AG04449 (cell line): ENCODE measurements at places on chromosomes 5 and 9.

DNA sequence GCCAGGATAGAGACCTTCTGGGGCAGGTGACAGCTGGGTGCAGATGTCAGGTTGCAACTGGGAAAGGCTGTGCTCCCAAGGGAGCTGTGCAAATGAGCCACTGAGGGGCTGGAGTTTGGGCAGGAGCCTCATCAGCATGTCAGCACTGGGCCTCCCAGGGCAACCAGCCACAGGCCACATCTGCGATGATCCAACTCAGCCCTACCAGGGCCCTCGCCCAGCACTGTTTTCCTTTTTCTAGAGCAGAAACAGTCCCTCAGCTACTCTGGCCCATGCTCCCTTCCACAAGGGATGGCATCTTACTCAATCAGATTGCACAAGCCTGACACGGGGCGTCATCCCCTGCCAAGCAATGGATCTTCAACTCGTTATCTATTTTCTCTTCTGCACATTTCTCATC is 24.8 kb downstream of the NIPAL4 start:
- no peak for DNase-seq

- DNase-seq: peak; percentile 66
These were observed 229.5 kb downstream of the CD180 start for GRCh38 chr5:66967102-66967501.

GRCh38 chr9:1051210-1051583 is 1.0 kb downstream of the DMRT2 start:
- DNase-seq: no peak

DNA sequence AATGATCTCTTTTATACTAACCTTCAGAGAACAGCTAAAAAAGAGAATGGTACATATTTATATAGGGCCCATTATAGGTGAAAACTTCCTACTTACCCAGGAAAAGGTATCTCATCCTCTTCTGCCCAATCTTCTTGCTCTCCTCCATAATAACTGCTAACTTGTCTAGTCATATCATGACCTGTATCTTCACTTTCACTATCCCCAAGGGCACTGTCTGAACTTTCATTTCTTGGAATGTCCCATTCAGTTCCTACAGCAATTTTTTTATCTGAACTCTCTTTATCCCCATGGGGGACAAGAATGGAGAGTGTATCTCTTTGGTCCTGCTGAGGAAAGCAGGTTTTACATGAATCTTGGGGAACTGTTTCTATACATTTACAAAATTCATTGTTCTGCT is 36.4 kb upstream of the RAPGEF6 start:
- no peak for DNase-seq

DNA sequence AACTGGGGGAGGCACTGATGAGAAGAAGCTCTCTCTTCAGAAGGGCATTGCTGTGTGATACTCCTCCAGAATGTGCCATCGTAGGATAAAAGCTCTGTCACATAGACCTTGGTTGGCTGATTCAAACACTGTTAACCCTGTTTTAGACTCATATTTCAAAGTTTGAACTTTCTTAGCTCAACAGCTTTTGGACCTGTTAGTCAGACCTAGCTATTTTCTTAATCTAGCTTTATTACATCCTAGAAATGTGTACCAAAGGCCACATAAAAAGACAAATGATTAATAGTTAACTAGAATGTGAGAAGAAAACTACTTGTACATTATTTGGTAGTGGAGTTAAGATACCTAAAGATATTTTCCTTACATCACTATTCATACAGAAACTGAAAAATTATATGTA is 4.3 kb downstream of the RHOBTB3 start:
- no peak for DNase-seq

- DNase-seq: no peak
These were observed 104.6 kb upstream of the BOD1 start for GRCh38 chr5:173720953-173721600.

- no peak for DNase-seq
These were observed 50.5 kb upstream of the PCAT7 start for GRCh38 chr9:94504358-94504757.

GRCh38 chr5:125536095-125536494 is 789.7 kb upstream of the ZNF608 start:
- no peak for DNase-seq

DNA sequence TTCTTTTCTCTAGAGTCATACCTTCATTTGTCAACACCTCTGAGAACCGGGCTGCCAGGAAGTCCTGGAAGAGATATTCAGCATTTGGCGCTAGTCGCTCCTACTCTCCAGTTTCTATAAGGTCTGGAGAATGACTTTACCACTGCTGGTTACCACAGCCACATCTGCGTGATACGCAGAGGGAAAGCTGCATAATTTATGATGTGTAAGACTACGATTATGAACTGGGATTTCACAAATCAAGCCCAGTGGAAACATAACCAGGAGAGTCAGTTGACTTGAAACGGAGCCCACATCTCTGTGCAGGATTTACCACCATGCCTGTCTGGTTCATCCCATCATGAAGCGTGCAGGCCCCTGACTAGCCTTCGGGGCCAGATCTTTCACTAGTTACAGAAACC is 72.6 kb downstream of the FGF1 start:
- no peak for DNase-seq

DNA sequence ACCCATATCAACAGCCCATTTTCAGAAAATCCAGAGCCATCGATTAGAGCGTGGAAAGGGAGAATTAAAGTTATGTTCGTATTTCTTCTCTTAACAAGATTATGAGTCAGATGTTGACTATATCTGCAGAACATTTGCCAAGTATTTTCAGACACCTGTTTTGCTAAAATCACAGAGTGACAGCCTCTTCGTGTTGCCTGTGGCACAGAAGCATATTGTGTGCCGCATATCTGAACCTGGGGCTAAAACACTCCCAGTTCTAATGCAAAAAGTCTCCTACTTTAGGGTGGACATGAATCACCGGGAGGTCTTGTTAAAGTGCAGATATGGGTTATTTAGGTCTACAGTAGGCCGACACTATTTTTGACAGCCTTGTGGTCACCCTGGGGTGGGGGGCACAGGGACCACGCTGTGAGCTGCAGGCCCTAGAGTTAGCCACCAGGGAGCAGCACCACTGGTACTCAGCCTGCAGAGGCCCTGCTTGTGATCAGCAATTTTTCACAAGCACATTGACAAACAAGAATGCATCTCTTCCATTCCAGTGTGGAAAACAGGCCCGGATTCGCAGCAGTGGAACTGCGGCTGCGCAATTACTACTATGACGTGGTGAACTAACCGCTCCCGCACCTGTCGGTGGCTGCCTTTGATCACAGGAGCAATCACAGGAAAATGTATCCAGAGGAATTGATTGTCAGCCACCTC is 93.5 kb downstream of the SYK start:
- no peak for DNase-seq

- no peak for DNase-seq
These were observed 9.0 kb downstream of the ANXA6 start for GRCh38 chr5:151148583-151148982.

DNA sequence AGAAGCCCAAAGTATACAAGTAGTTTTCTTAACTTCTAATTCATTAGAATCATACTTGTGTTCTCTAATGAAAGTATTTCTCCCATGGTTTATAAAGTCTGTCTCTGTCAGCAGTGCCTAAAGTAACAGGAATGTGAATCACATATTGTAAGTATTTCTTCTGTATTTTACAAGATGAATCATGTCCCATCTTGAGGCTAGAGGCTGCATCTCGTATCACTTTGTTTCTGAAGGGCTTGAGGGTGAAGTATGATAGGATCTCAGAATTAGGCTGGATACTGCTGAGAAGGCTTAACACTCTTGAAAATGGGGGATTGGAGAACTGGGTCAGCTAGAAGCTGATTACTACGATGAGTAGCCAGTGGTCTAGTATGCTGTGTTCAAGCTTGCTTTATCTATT is 242.2 kb upstream of the ACTBL2 start:
- peak; percentile 47 for DNase-seq

GRCh38 chr5:76590027-76590426 is 33.2 kb downstream of the F2RL2 start:
- no peak for DNase-seq

DNA sequence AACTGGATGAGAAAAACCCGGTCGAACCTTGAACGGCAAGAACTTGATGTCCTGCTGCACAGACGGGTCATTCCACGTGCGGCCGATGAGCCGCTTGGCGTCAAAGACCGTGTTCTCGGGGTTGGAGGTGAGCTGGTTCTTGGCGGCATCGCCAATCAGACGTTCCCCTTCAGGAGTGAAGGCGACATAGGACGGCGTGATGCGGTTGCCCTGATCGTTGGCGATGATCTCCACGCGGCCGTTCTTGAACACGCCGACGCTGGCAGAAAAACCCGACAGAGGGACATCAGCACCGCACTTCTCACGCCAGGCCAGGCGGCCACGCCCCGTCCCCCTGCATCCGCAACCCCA is 519 bp downstream of the HSPA5 start:
- DNase-seq: no peak

GRCh38 chr5:163408311-163408923 is 29.0 kb upstream of the CCNG1 start:
- DNase-seq: no peak

DNA sequence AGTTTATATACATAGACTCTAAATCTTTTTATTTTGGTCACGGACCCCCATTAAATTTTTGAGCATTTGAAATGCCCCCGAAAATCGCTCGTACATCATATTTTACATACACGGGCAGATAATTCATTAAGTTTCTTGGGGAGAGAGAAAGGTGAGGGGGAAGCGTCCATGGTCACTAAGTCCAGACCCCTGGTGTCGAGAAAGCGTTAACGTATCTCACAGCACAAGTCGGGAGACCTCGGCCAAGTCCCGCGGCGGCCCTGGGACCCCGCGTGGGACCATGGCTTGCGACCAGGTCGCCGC is 794 bp downstream of the PTBP3 start:
- no peak for DNase-seq

- DNase-seq: peak; percentile 84
These were observed 22.4 kb downstream of the TNFAIP8 start for GRCh38 chr5:119378075-119378700.

DNA sequence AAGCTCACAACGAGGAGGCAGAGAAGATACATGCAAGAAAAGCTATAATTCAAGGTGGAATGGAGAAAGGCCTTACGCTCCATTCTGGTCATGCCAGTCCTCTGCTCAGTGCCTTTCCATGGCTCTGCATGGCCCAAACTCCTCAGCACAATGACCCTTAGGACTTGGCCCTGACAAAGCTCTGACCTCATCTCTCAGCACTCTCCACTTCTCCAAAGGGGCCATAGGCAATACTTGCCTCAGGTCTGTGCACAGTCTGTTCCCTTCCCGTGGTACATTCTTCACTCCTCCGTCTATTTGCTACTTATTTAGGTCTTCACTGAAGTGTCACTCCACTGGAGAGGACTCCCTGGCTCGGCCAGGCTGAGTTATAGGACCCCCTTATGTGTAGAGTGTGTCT is 24.7 kb downstream of the SLC36A3 start:
- DNase-seq: no peak

DNA sequence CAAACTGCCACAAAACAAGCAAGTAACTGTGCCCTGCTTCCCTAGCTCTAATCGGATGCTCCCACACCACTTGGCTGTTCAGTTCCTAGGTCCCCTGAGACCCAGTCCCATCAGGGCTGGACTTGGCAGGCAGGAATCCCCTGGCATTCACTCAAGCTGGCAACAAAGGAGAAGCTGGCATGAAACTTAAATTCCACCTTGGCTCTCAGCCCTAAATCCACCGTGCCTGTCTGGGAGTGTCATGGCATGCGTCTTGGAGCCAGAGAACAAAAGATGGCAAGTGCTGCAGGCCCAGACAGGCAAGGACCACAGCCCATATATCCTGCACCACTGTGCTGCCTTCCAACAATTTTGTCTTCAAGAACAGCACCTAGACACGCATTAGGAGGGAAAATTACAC is 38.2 kb downstream of the ETF1 start:
- no peak for DNase-seq

DNA sequence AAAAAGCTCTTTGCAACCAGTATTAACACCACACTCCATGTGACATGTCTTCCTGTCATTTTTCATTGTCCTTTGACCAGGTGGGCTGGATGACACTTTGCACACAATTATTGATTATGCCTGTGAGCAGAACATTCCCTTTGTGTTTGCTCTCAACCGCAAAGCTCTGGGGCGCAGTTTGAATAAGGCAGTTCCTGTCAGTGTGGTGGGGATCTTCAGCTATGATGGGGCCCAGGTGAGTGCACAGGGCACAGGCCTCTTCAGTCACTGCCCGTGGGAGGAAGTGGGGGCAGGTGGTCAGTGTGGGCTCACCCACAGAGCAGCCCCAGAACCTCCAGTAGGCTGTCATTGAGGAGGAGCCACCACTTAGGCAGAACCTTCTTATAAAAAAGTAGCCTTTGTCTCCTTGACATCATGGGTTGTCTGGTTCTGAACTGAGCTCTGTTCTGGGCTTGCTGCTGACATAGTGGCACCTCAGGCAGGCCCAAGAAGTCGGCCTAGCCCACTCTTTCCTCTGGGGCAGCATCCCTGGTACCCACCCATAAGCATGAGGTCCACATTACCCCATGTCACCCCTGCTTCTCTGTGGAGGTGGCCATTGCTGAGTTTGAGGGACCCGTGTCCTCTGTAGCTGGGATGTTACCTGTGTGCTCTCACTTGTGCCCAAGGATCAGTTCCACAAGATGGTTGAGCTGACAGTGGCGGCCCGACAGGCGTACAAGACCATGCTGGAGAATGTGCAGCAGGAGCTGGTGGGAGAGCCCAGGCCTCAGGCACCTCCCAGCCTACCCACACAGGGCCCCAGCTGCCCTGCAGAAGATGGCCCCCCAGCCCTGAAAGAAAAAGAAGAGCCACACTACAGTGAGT is 39.3 kb downstream of the SECISBP2 start:
- DNase-seq: no peak

- DNase-seq: peak; percentile 24
These were observed 27.0 kb upstream of the ZNF622 start for GRCh38 chr5:16492398-16493140.

- DNase-seq: no peak
These were observed 248.7 kb downstream of the TAF11L14 start for GRCh38 chr5:17882760-17883488.

- no peak for DNase-seq
These were observed 2200.4 kb upstream of the C9orf72 start for GRCh38 chr9:29773676-29774075.

- no peak for DNase-seq
These were observed 30.6 kb upstream of the SEMA4D start for GRCh38 chr9:89528540-89528939.

- DNase-seq: no peak
These were observed 34.5 kb upstream of the MED27 start for GRCh38 chr9:132114102-132114707.

DNA sequence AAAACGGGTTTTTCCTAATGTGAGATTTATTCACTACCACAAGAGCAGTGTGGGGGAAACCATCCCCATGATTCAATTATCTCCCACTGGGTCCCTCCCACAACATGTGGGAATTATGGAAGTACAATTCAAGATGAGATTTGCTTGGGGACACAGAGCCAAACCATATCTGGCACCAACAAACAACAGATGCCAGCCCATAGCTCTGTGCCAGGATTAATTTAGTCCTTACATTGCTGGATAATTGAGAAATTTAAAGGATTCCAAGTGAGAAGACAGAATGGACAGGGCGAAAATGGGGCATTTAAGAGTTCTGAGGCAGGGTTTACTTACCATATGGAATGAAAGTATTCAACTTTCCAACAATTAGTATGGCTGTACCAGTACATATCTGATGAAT is 30.8 kb upstream of the DNAH5 start:
- DNase-seq: no peak
